Gastrocnemius medialis (tissue), 4 donors: ENCODE measurements at places on chromosomes 1 and 21. TPM values are rescaled to one million over a fixed set of nuclear protein-coding genes. Genes with fewer than 3 reads are reported as not detected.
A peak's percentile ranks its signal among the peaks of the same experiment; 100 is the strongest.

Gene MYOM3
- total RNA-seq, result 144 TPM

Gene KRTAP11-1
- total RNA-seq, result not detected

- no peak for DNase-seq
These were observed 544 bp downstream of the ILDR2 start for GRCh38 chr1:166974647-166975345.

GRCh38 chr1:240831191-240831631, 219.3 kb upstream of the GREM2 start:
- DNase-seq, result no peak

DNA sequence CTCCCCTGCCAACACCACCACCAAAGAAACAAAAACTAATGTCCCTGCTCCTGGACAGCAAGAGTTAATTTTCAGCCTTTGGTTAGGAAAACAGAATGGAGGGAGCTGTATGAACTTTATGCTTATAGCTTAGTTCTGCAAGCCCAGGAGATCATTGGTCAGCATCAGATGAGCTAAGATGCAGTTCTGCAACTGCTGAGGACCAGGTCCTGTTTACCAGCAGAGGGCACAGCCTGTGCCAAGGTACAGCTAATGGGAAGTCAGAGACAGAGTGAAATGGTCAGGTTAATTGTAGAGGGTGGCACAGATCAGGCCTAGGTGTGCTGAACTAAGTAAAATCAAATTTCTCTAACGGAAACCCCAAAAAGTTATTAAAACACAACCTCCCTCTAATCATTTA, 161.3 kb downstream of the ROR1 start:
- DNase-seq, result peak; percentile 46

- DNase-seq, result no peak
These were observed 337.1 kb downstream of the HHIPL2 start for GRCh38 chr1:222210776-222211175.

- no peak for DNase-seq
These were observed 17.2 kb upstream of the MCOLN3 start for GRCh38 chr1:85065550-85065949.

DNA sequence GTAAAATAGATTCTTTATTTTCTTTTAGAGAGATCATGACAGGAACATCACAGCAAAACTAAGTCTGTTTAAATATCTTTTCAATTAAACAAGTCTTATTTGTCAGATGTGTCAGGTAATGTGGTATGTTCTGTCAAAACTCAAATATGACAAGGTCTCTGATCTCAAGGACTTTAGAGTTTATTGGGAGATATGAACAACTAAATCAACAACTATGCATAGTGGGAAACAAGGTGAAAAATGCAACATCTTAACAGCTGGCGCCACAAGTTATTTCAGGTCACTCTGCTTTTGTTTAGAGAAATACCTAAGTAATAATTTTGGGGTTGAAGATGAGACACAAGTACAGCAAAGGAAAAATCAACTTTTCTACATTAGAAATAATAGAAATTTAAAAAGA, 779.4 kb upstream of the ADGRL4 start:
- no peak for DNase-seq

DNA sequence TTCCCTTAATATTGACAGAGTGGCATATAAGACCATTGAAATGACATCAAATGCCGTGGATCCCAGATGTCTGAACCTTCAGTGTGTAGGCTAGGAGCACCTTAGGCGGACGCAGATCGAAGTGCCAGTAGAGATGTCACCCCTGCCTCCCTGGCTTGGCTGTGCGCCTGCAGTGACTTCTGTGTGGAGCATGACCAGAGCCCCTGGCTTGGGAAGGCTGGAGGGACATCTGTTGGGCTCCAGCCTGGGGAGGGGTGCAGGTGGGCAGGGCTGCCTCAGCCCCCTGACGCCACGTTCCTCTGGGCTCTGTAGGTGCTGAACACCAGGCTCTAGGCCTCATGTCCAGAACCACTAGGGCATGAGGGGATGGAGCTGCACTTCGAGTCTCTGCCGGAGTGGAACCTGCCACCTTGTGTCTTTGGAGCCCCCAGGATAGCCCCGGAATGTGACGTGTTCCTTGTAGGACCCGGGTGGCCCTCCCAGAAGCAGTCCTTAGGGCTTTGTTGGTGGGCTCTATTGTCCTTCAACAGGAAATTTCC, 103.8 kb downstream of the ADARB1 start:
- no peak for DNase-seq

DNA sequence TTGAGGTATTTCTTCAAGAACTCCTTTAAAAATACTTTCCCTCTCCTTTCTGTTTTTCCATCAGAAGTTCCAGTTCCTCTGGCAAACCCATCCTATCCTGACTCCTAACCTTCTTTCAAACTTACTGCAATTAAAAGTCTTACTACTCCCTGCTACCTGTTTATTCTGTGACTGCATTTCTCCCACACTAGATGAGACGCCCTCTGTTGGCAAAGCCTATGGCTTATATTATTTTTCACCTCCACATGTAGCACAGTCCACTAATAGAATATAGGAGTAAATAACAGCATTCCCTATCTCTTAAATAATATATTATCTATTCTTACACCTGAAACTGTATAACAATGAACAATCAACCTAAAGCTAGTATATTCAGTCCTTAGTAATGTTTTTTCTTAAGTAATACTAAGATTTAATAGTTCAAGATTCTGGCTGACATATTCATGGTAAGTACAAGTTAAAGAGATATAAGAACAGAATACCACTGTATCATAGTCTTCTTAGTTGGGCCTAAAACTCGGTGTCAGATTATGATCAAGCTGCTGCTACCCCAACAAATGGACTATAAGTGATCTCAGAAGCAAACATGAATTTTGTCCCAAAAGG, 54.8 kb downstream of the RAB3GAP2 start:
- DNase-seq, result no peak

DNA sequence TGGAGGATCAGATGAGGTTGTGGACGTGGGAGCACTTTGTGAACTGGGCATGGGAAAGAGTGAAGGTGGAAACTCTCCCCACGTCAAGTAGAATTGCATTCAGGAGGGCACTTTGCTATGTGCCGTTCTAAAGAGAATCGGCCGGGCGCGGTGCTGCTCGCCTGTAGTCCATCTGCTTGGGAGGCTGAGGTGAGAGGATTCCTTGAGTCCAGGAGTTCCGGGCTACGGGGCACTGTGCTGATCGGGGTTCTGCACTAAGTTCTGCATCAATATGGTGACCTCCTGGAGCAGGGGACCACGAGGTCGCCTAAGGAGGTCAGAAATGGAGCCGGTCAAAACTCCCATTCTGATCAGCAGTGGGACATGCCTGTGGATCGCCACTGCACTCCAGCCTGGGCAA, 141.9 kb downstream of the PEX14 start:
- no peak for DNase-seq

GRCh38 chr1:22953057-22953739, 19.5 kb downstream of the LACTBL1 start:
- no peak for DNase-seq
